ENCODE measurements at places on chromosomes 2 and 18.

GRCh38 chr2:107340955-107341354 is 455.0 kb upstream of the ST6GAL2 start:
- no peak overlapping the region for H3K4me3 ChIP-seq
- H3K4me1 ChIP-seq, result no peaks in the 10 kb centered on the region
- no peaks in the 10 kb centered on the region for H3K36me3 ChIP-seq
- H3K27ac ChIP-seq, result no peak overlapping the region
- DNase-seq, result no peak

DNA sequence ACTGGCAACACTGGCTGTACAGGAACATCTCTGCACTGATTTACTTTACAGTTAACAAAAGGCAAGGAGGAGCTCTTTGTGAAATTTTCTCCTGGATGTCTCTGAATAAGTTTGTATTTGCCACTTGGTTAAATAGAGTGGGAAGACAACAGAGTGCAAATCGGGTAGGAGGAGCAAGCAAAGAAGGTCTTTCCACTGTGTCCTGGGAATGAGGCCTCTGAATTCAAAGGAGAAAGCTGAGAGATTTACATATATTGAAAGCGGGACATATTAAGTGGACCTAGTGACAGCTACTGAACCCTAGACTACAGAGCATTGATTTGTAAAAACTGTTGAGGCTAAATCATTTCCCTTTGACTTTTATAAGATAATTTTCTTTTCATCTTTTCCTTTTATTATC is 117.4 kb upstream of the CHRNA1 start:
- H3K27me3 ChIP-seq, result no peaks in the 10 kb centered on the region
- DNase-seq, result no peak
- H3K4me3 ChIP-seq, result no peak overlapping the region
- H3K4me1 ChIP-seq, result no peaks in the 10 kb centered on the region

DNA sequence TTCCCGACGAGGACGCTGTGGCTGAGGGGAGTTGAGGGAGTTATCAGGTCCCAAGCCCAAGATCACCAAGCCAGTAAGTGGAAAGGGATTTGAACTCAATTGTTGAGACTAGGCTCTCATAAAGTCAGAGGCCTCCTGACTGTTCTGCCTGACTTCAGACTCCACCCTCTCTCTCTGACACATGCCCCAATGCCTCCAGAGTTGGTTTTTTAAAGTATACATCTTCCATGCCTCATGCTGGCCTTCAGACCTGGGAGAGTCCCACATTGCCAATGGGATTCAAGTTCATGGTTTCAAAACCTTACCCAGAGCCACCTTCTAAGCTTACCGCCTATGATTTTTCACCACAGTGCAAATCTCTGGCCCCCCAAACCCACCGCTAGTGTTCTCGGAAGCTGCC is 100.8 kb downstream of the RTN4 start:
- H3K36me3 ChIP-seq, result no peaks in the 10 kb centered on the region
- no peaks in the 10 kb centered on the region for H3K4me1 ChIP-seq
- DNase-seq, result no peak
- H3K27ac ChIP-seq, result no peak overlapping the region
- H3K27me3 ChIP-seq, result no peaks in the 10 kb centered on the region

DNA sequence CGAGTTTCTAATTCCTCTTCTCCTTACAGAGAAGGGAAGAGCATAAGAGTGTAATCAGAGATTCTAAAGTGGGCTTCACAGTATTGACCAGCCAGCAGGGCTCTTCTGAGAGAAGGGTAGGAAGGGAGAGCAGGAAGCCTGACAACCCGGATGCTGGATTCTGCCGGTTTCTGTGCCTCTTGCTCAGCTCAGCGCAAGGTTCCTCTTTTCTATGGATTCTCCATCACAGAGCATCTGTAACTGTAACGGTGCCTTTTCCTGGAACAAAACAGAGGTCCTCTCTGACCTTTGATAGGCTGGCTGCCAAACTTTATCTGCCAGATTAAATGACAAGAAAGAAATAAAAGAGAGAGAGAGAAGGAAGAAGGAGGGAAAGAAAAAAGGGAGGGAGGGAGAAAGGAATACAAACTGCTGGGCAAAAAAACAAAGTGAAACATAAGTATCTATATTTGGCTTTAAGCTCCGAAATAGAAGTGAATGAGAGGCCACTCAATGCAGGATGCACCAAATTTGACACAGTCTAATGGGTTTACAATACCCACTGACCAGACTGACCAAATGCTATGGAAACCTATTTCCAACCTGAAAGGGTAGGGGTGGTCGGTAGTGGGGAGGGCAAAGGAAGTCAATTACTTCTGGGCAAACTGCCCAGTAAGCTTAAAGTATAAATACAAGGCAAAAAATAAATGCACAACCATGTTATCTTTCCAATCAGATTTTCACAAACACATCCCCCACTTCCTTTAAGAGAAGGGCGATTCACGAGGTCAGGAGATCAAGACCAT is 59.2 kb downstream of the PIEZO2 start:
- no peaks in the 10 kb centered on the region for H3K27me3 ChIP-seq
- H3K27ac ChIP-seq, result no peak overlapping the region
- no peak for DNase-seq
- H3K4me3 ChIP-seq, result no peak overlapping the region
- H3K36me3 ChIP-seq, result no peaks in the 10 kb centered on the region

Measured in CD8-positive, alpha-beta memory T cell (primary cell).